ENCODE measurements at places on chromosomes 6 and 20.
A peak's percentile ranks its signal among the peaks of the same experiment; 100 is the strongest.

- no peak for DNase-seq
These were observed 323.0 kb downstream of the ESR1 start for GRCh38 chr6:152130441-152130840.

- DNase-seq = no peak
These were observed 129.8 kb upstream of the SMLR1 start for GRCh38 chr6:130697271-130697994.

DNA sequence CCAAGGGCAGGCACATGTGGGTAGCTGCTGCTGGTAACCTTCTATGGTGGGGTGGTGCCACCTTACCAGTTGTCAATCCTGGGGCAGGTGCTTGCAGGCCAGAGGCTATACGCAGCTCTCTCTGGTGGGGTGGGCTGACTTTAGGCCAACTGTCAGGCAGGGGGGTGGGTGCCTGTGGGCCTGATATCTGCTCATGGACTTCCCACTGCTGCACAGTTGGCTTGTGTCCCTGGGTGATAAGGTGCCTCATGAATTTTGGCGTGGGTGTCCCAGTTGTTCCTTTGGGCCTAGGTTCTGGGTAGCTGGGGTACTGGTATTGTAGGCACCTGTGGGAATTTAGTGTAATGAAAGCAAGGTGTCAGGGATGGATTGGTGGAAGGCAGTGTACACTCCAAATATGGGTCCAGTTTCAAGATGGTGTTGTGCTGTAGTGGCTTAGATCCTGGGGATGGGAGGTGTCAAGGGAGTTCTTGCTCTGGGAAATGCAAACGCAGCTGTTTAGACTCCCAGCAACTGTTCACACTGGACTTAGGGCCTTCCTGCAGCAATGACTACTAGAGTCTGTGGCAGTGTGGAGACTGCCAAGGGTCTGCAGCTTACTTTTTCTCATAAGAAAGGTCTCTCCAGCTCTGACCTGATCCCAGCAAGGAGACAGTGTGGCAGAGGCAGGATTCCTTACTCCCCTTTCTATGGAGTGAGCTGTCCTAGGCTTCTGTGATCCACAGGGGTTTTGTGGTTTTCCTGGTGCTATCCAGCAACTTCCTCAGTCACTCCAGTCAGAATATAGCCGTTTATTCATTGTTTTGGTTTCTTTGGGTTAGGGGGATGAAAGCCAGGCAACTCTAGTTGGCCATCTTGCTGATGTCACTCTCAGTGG is 128.2 kb downstream of the CRYBG1 start:
- DNase-seq = no peak

DNA sequence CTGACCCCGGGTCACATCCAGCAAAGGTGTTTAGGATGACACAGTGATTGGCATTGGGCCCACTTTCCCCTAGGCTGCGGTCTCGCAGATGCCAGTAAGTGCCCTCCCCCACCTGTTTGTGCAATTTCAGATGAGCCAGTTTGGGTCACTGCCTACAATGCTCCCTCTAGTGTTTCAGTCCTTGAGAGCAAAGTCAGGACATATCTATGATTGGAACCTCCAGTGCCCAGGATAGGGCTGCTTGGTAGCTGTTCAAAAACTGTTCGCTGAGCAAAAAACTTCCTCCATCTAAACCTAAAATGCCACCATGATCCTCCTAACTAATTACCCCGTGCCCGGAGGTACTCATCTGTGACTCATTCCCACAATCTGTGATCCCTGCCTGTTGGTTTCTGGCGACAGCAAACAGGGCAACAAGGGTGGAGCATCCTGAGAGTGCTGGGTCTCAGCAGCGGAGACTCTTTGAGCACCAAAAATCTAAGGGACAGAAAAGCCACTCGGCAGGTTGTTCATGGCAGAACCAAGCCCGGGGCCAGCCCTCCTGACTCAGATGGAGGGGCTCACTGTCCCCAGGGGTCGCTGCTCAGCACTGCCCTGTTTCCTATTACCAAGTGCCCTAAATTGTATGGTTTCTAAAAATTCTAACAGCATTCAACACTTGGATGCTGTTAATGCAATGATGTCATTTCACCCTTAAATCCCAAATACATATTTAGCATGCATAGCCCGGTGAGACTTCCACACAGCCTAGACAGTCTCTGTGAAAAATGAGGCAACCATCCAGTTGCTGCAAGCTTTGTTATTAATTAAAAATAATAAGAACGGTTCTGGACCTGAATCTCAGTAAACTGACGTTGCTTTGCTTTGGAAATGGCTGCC is 5.0 kb downstream of the VSX1 start:
- no peak for DNase-seq

DNA sequence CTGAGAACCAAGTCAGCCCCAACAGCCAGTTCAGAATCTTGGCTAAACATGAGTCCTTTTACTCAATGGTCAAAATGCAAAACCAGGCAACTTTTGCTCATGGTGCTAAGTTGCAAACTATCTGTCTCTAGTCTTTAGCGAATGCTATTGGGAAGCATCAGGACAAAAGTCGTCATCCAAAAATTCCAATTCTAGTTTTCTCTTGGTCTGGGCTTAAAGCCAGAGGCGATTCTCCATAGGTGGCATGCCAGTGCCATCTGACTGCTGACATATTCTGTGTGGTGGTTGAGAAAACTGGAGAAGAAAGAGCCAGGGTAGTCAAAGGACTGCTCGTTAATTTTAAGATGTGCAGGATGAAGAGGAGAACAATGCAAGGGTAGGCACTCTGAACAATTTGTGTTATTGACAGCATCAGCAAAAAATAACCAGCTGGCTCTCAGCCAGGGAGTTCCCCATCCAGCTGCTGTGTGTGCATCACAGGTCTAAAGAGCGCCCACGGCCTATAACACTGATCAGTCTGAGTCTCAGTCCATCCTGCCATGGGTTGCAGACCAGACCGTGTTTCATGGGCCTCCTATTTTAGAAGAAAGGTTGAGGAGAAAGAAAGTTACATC is 313.6 kb downstream of the ALDH8A1 start:
- DNase-seq = peak; percentile 46

DNA sequence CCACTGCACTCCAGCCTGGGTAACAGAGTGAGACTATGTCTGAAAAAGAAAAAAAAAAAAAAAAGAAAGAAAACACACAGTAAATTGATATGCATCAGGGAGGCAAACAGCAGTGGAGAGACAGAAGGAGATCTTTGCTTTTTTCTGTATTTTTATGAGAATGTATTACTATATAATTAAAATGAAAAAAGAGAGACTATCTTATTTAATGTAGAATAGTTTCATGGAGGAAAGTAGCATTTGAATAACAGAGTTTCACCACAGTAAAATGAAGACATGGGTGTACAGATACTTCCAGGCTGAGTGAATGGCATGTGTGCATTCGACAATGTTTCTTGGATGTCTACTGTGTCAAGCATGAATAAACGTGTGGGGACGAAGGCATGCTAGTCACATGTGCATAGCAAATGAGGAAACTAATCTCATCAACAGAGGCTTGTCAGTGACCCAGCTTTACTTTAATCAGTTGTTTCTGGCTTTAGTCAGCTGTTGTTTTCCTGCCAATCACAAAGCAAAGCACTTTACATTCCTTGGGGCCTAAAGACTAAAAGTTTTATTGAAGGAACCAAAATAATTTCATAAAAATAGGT is 55.5 kb upstream of the ARMH2 start:
- no peak for DNase-seq

DNA sequence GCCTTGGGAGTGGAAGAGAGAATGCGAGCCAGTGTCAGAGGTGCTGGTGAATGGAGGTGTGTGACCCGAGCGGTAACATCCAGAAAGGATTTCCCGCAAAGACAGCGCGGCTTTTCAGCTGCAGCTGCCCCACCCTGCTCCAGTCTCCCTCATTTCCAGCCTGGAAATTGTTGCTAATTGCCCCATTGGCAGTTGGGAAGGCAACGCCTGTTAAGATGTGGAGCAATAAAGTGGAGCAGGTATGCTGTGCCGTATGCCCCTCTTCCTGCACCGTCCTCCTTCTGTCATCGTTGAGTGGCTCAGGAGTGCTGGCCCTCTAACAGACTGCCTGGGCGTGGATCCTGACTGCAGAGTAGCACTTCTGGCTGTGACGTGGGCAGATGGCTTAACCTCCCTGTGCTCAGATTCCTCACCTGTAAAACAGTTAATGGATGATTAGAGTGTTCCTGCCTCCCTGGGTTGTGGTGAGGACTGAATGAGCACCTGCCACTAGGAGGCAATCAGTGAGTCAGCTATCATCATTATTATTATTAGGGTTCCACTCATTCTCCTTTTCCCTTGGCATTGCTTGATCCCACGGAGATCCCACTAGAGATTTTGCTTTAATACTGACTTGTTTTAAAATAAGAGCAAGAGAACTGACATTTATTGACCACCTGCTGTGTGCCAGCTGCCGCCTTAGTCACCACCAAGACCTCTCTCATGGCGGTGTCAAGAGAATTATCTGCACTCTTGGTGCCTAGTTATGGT is 11.7 kb downstream of the ARFGEF2 start:
- DNase-seq = no peak
